ENCODE measurements at places on chromosomes 16 and 17. TPM values are rescaled to one million over a fixed set of nuclear protein-coding genes. Genes with fewer than 3 reads are reported as not detected.

Gene HOXB13
- not detected for total RNA-seq

Gene ITGA2B
- total RNA-seq: 0.18 TPM

Gene DPEP2
- not detected for total RNA-seq

Gene TGFB1I1
- 41.5 TPM for total RNA-seq

Gene CYBC1
- 46.6 TPM for total RNA-seq
